ENCODE measurements at places on chromosomes 4 and X.

DNA sequence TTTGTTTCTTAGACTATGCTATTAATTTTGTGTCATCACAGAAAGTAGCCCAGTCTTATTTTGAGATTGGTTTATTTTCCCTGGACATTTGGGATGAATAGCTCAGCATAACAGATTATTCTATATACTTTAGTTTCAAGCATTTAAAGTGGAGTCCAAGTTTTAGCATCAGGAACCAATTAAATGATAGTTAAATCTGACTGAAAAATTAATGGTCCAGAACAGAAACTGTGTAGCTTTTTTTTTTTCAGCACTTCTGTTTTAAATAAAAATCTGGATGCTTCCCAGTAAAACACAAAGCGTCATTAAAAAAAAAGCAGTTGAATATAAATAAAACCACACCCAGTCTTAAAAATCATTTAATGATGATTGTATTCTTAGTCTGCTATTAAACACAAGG lies 59.4 kb upstream of the PITX2 start:
- peak; percentile 72 for DNase-seq

DNA sequence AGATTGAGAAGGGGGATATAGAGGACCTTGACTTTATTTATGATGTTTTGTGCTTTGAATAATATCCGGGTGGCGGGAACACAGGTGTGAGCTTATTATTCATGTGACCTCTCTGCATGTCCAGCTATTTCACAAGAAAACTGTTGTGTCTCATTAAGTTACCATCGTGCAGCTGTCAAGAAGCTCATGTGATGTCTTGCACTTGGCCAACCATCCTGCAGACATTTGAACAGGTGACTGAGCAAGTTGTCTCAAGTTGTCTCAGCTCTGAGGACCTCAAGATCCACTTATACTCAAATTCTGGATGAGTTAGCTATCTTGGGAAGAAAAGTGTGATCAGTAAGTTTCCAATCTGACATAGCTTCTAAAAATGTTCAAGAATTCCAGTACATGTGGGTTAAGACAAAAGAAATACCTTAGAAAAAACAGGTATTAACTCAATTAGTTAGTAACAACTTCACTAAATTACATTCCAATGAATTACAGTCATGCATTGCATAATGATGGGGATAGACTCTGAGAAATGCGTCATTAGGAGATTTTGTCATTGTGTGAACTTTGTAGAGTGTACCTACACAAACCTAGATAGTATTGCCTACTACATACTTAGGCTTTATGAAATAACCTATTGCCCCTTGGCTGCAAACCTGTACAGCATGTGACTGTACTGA lies 462.2 kb downstream of the INPP4B start:
- no peak for DNase-seq

GRCh38 chr4:184941671-184942418 lies 76.4 kb upstream of the HELT start:
- DNase-seq, result no peak

- no peak for DNase-seq
Observed at GRCh38 chr4:75727073-75727472, 2.7 kb downstream of the USO1 start.

- DNase-seq, result no peak
Observed at GRCh38 chr4:125358453-125358852, 43.7 kb downstream of the FAT4 start.

DNA sequence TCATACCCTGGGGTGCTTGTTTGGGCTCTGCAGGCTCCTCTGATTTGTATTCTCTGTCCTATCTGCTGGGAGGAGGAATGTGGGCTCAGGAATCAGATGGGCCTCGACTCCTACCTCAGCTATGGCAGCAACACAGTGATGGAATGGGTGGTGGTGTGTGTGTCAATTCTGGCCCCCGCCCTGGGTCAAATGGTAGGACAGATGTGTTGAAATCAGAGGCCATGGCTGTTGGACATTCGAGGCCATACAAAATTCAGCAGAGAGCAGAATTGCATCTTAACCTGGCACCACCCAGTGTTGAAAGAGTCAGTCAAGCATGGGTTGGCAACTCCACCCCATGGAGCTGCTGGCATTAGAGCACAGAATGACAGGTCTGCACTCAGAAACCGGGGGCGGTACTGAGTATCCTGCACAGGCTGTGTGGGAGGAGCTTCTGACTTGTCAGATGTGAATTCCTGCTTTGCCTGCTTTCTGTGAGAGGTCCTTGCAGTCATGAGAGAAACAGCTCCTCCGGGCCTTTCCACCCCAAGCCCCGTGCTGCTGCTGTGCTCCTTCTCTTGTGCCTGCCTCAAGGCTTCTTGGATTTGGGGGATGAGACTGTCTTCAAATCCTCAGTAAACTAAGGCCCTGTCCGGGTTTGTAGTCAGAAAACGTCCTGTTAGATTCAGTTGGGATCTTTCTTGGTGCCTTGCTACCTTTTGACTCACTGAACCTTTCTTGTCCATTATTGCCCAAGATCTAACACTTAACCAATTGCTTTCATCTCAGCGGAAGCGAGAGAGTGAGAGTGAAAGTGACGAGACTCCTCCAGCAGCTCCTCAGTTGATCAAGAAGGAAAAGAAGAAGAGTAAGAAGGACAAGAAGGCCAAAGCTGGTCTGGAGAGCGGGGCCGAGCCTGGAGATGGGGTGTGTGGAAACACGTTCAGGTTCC lies 13.0 kb downstream of the DKC1 start:
- no peak for DNase-seq

DNA sequence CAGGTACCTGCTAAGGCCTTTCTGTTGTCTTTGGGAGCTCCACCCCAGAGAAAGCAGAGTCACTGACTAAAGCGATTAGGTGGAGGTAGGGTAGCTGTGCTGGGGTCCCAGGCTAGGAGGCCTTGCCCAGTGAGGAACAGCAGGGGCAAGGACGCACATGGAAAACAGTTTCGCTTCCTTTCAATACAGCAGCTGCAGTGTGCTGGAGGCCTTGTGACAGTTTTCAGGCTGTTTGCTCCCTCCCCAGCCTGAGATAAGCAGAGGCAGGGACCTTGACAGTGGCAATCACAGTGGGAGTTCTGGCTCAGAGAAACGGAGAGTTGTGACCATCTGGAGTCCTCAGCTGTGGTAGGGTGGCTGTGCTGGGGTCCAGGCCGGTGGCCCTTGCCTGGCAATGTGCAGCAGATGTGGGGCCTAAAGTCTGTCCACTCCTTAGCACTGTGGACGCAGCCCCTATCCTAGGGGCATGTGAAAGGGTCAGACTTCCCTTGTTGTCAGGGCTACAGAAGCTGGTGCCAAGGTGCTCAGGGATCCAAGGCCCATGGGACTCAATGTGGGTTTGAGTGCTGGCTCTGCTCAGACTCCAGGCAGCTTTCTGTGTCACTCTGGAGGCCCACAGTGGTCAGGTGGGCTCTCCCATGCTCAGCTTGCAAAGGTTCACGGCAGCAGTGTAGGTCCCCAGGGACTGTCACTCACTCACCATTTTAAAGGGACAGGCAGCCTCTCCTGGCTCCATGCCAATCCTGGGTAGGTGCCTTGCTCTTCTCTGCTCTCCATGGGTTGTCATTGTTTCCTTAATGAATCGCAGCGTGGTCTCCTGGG lies 534.9 kb upstream of the FMR1 start:
- no peak for DNase-seq

- DNase-seq, result no peak
Observed at GRCh38 chr4:168593399-168593798, 96.5 kb downstream of the PALLD start.

DNA sequence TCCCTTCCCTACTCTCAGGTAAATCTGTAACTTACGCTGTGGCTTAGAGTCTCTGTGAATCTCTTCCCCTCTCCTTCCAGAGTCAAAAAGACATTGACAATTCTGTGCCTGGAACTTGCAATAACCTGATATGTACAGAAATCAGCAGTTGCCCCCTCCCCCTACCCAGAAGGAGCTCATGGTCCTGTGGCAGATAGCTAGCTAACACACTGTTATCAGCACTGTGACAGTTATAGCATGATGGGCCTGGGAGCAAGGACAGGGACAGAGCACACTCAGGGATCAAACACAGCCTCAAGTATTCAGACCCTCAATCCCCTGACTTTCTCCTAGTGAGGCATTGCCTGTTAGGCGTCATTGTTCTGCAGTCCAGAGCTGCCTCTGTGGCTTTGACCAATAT lies 18.7 kb upstream of the MAGEA10 start:
- DNase-seq, result no peak

DNA sequence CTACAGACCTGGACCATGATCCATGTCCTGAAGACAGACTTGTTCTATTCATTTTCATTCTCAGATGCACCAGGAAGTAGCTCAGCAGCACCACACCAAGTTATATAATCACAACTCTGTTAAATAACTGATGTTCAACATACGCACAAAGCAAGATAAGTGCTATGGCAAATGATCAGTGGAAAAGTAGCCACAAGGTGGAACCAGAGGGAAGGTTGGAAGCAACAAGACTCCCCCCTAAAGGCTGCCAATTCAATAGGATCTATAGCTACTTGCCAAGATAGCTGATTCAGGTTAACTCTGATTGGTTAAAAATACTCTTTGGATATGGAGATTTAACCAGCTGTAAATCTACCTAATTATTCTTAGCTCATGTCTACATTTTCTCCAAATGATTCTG lies 23.7 kb upstream of the FAM47B start:
- DNase-seq, result peak; percentile 56

- no peak for DNase-seq
Observed at GRCh38 chr4:184636144-184636543, 13.1 kb downstream of the CASP3 start.

DNA sequence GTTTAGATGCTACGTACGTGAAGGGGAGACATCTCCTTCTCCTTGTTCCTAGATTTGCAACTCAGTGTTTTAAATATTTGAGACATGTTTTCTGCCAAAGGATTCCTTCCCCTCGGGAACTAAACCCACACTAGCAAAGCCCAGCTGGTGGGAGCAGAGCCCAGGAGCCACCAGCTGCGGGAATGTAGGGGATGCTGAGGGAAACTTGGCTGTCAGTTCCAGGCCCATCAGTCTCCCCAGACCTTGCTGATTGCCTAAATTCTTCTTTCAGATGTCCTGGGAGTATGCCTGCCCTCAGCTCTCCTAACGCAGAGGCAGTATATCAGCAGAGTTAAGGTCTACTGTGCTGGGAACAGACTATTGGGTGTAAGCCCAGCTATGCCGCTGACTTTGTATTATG lies 630.0 kb upstream of the TENM3 start:
- peak; percentile 18 for DNase-seq

GRCh38 chr4:21202959-21203358 lies 502.7 kb downstream of the PACRGL start:
- DNase-seq, result no peak

DNA sequence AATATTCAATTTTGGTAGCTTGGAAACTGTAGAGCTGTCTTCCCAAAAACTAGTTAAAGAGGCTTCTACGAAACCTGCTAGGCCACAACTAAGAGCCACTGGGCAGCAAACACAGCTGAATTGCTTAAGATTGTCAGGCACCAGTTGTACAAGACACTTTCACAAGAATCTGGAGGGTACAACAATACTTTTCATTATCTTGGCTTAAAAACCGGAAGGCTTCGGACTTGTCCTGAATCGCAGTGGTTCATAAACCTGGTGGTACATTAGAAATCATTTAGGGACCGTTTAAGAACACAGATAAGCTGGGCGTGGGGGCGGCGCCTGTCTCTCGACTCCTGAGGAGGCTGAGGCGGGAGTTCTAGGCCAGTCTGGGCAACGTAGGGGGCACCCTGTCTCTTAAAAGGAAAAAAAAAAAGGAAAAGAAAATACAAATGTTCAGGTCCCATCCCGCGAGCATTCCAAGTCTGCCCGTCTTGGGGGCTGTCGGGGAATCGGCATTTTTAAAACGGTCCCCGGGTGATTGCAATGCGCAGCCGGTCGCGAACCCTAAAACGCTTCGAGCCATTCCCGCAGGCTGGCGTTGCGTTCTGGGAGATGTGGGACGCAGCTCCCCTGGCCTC lies 763 bp downstream of the PYURF start:
- peak; percentile 35 for DNase-seq
